NCI-H2029 treated with DMSO at 0.1 percent for 48 hours (cell line): ENCODE measurements at places on chromosomes 4 and X.

GRCh38 chr4:73780834-73781233 is 40.5 kb downstream of the CXCL8 start:
- DNase-seq = no peak

DNA sequence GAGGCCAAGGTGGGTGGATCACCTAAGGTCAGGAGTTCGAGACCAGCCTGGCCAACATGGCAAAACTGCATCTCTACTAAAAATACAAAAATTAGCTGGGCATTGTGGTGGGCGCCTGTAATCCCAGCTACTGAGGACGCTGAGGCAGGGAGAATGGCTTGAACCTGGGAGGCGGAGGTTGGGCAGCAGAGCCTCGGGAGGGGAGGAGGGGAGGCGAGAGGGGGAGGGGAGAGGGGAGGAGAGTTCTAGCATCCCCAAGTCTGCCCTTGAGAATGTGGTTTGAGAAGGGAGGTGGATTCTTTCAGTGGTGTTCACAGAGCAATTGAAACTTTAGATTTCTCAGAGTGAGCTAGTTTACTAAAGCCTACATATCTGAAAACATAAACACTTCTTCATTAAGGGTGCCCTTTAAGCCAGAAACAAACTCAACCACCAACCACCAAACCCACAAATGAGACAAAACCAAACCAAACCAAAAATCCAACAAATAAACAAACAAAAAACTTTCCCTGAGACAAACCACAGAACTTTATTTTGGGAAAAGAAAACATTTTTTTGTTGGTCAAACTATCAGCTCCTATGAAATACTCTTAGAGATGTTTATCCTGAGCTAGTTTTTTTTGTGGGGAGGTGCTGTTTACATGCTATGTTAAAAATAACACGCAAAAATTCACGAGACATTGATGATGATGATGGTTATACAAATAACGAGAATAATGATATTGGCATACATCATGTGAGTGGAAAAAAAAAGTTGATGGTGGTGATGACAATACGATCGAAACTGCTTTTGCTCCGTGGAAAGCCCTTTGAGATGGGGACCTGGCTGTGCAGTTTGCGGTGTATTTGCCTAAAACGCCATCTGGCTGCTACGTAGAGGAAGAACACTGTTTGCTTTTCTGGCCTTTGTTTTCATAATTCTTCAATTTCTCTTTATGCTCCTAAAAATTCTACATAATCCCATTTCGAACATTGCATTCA is 98.2 kb upstream of the PRKX start:
- no peak for DNase-seq

- DNase-seq = no peak
Observed at GRCh38 chr4:174262624-174263444, 20.6 kb downstream of the FBXO8 start.

DNA sequence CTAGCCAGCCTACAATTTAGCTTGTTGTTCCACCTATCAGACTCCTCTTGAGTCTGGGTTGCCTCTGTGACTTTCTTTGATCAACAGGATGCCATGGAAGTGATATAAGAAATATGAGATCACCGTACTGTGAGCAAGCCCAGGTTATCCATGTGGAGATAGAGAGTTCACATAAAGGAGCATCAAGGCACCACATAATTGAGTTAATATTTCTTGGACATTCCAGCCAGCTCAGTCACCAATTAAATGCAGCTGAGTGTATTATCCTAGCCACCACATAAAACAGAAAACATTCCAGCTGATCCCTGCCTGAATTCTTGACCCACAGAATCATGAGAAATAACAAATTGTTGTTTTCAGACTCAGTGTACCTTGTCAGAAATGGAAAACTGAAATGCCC is 253.6 kb downstream of the PPP1R2C start:
- DNase-seq = no peak

GRCh38 chrX:32538554-32538953 is 672.8 kb downstream of the DMD start:
- no peak for DNase-seq
